NCI-H1436 (cell line): ENCODE measurements at places on chromosomes 6 and 20.
A peak's percentile ranks its signal among the peaks of the same experiment; 100 is the strongest.

- DNase-seq, result no peak
Measured at GRCh38 chr20:53205046-53205445, 232.9 kb downstream of the TSHZ2 start.

DNA sequence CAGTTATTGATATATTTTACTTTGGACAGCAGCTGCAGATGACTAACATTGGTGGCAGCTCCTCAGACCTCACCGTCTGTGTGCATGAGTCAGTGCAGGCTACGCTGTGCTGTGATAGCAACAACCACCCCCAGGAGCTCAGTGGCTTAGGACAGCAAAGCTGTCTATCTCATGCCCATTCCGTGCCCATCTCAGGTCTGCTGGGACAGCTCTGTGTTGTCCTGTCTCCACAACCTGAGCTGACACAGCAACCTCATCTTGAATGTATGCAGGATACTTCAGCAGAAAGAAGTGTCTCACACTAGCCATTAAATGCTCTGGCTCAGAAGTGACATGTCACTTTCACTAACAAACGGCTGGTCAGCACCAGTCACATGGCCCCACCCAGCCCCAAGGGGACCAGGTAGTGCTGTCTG is 47.7 kb downstream of the BANF2 start:
- no peak for DNase-seq

GRCh38 chr6:55069132-55069781 is 105.1 kb upstream of the HCRTR2 start:
- peak; percentile 1 for DNase-seq

GRCh38 chr20:13786143-13786828 is 1.5 kb downstream of the NDUFAF5 start:
- DNase-seq, result no peak

GRCh38 chr6:36098920-36099647 is 31.2 kb upstream of the MAPK13 start:
- no peak for DNase-seq

DNA sequence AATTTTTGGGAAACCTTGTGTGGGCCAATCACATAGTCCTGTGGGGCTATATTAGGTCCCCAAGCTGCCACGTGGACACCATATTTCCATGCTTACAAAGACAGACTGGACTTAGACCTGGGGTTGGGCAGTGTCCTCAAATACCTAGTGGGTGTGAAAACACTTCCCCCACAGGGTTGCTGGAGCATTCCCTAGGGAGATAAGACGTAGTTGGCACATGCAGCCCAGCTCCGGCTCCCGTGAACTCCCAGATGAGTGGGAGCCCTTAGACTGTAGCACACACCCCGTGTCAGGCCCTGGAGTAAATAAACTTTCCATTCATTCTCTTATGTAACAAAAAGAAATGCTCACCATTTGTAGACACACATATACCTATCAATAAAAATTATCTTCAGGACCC is 14.2 kb downstream of the KCNG1 start:
- no peak for DNase-seq

DNA sequence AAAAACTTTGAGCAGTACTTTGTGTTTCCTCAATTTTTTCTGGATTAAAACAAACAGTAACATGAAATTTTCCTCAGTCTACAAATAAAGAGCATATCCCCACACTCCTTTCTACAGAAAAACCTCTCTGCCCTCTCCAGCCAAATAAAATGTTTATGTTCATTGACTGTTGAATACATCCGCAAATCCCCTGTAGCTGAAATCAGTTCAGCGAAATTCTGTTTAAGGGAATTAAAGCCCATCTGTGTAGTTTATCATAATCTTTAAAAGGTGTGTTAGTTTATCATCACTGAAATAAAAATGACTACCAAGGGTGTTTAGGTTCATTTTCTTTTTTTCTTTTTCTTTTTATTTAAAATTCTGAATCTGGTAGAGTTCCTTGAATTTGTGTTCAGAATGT is 157.8 kb upstream of the RUNX2 start:
- no peak for DNase-seq

- peak; percentile 46 for DNase-seq
Measured at GRCh38 chr6:20402342-20403069, 827 bp downstream of the E2F3 start.

DNA sequence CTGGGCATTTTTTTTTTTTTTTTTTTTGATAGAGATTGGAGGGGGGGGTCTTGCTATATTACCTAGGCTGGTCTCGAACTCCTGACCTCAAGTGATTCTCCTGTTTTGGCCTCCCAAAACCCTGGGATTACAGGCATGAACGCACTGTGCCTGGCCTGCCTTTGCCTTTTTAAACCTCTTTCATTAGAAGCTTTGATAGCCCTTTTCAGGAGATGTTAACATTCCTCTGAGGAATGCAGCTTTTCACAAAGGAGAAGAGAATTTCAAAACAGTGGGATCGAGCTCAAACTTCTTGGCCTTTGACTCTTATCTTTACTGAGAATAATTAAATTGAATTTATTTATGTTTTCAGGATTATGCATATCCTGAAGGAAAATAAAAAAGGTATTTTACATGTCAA is 31.3 kb downstream of the SLC26A8 start:
- no peak for DNase-seq

DNA sequence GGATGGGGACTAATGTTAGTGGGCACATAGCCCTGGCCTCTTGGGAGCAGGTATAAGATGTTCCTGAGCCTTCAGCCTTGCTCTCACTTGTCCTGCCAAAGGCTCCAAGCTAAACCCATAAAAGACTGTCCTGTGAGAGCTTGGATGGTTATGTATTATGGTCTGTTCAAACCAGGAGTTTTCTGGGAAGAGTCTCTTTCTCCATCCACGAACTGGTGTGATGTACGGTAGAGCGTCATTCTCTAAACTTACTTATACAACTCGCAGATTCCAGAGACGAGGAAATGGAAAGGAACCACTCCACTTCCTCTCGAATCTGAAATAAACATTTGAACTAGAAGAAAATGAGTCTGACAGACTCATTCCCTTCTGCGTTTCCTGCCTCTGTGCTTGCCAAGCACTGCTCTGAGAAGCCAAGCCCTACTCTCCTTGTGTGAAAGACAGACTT is 5.3 kb downstream of the SOBP start:
- no peak for DNase-seq

- DNase-seq, result no peak
Measured at GRCh38 chr6:170029416-170030283, 261.2 kb downstream of the DLL1 start.

- peak; percentile 40 for DNase-seq
Measured at GRCh38 chr6:138652824-138653223, 120.7 kb upstream of the CCDC28A start.

GRCh38 chr6:69116658-69117057 is 481.6 kb downstream of the ADGRB3 start:
- DNase-seq, result no peak

- no peak for DNase-seq
Measured at GRCh38 chr6:26123675-26123946, 36.4 kb downstream of the HFE start.

GRCh38 chr6:28208111-28208659 is 16.9 kb upstream of the ZSCAN9 start:
- DNase-seq, result no peak

GRCh38 chr20:61631751-61632150 is 379.7 kb downstream of the CDH4 start:
- no peak for DNase-seq

- no peak for DNase-seq
Measured at GRCh38 chr6:31837369-31838113, 10.0 kb downstream of the HSPA1B start.

DNA sequence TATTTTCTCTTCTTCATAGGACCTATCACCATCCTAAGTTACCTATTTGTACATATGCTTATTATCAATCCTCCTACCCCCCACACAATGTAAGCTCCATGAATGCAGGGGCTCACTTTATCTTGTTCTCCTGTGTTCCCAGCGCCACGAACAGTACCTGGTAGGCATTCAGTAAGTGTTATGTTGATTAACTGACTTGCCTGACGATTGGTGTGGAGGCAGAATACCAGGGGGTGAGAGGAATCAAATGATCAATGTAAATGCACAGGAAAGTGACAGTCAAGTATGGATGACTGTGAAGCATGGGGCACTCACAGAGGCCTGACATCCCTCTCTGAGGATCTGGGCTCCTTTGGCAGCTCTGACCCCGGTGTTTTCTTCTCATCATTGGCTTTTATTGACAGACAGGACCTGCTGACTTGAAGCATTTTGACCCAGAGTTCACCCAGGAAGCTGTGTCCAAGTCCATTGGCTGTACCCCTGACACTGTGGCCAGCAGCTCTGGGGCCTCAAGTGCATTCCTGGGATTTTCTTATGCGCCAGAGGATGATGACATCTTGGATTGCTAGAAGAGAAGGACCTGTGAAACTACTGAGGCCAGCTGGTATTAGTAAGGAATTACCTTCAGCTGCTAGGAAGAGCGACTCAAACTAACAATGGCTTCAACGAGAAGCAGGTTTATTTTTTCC is 6.1 kb upstream of the IFT52 start:
- DNase-seq, result no peak

GRCh38 chr6:31737991-31738979 is 1.5 kb upstream of the MSH5 start:
- DNase-seq, result peak; percentile 31

DNA sequence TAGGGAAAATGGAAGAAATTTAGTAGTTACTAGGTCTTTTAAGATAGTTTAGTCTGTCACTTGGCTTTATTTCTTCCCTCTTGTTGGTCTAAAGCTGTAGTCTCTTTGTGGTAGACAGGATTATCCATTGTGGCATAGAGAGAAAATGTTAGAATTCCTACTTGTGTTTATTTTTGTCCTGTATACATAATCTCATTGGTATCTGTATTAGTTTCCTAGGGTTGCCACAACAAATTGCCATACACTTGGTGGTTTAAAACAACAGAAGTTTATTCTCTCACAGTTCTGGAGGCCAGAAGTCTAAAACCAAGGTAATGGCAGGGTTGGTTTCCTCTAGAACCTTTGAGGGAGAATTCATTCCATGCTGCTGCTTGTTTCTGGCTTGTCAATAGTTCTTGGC is 119.4 kb downstream of the ZFAND3 start:
- DNase-seq, result no peak

DNA sequence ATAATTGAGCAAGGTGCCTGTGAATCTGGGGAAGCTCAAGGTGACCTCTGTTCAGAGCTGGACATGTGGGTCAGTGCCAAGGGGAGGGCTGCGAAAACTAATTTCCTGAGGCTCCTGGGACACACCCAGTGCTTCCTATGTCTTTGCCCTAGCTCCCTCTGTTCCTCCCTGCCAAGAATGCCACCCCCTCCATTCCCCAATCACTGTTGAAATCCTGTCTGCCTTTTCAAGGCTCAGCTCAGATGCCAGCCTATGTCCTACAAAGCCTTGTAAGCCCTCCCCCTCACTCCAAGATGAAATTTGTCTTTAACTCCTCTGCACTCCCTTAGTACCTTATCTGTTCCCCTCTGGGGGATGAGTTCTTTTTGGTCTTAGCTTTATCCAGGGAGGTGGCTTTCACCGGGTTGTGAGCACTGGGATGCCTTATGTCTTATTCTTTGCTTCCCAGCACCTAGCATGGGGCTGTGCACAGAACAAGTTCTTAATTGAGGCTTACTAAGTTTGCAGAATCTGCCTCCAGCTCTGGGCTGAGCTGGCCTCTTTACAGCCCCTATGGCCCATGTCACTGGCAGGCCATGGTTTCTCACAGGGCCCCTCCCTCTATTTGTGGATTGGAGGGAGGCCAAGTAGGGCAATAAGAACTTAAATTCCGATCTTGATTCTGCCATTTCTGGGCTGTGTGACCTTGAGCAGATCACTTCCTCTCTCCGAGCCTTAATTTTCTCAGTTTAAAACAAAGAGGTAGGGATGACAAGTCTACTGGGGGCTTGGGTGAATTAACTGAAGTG is 51.5 kb upstream of the EPB41L1 start:
- no peak for DNase-seq

GRCh38 chr6:157873735-157874344 is 50.8 kb downstream of the SNX9 start:
- peak; percentile 39 for DNase-seq

- DNase-seq, result no peak
Measured at GRCh38 chr6:113511100-113511499, 346.0 kb upstream of the MARCKS start.

DNA sequence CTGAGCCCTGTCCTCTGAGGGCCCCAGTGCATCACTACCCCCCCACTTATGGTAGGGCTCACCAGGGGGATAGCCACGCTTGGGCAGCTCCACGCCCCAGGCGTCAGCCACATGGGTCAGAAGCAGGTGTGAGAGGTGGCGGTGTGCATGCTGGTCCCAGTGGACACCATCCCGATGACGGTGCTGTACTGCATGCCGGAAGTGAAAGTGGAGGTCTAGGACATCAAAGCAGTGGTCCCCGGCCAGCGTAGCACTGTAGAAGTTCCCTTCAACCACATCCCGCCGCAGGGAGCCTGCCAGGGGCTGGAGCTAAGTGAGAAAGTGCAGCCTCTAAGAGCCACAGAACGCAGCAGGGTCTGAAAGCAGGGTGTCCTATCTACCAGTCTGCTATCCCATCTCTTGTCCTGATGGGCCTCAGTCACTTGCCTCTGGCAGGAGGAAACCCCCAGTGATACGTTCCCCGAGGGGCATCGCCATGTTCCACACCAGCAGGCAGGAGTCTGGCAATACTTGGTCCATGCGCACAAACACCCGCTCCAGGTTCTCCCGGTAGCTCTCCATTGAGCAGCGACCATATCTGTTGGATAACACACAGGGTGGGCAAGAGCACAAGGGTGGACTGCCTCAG is 2.2 kb downstream of the PCED1A start:
- DNase-seq, result no peak

- DNase-seq, result no peak
Measured at GRCh38 chr6:151501511-151502136, 7.8 kb downstream of the CCDC170 start.

DNA sequence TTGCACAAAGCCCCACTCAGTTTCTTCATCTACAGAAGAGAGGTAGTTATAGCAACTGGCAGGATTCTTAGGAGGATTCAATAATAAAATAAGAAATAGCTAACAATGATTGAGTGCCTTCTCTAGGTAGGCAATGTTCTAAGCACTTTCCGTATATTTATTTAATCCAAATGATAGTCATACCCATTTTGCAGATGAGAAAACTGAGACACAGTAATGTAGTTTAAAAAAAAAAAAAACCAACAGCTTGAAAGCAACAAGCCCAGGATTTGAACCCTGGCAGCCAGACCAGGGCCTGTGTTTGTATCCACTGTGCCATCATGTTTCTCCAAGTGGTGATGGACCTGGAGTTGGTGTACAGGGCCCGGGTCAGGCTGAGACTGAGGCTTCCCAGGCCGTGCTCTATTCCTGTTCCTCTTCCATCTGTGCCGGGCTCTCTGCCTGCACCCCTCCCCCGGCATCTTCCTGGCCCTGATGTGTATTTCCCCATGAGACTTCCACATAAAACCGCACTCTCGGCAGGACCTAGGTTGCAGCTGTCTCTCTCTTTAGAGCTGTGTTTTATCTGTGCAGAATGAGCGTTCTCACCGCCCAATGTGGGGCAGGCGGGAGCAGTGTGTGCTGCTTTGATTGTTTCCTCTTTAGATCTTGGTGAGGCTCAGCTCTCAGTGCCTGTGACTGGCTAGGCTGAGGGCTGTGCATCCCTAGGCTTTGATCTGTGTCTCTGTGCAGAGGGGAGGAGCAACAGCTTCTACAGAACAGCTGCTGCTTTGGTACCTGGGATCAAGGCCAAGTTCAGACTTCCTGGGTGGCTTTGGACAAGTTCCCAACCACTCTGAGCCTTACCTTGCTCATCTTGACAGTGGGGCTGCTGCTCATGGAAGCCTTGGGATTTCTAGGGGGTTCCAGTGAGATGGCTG is 49.5 kb downstream of the TOX2 start:
- DNase-seq, result peak; percentile 56
